ENCODE measurements at places on chromosomes 11 and 22. TPM values are rescaled to one million over a fixed set of nuclear protein-coding genes. Genes with fewer than 3 reads are reported as not detected.

The TEX12 gene
- not detected for total RNA-seq

The PRR5 gene
- 20.9 TPM for total RNA-seq

The OR51B5 gene
- total RNA-seq, result not detected

The XKR3 gene
- not detected for total RNA-seq

The BTG4 gene
- 0.18 TPM for total RNA-seq

The MMP26 gene
- not detected for total RNA-seq

The OR10V1 gene
- not detected for total RNA-seq

The EMID1 gene
- 0.16 TPM for total RNA-seq

The MYO7A gene
- 1.2 TPM for total RNA-seq

The PICK1 gene
- total RNA-seq, result 11.8 TPM

The MRPL23 gene
- total RNA-seq, result 133 TPM

The RAB39A gene
- 0.66 TPM for total RNA-seq

The GGTLC2 gene
- not detected for total RNA-seq

The KCNC1 gene
- 0.05 TPM for total RNA-seq

The DAGLA gene
- 6.2 TPM for total RNA-seq

The USH1C gene
- 1.1 TPM for total RNA-seq

The TREH gene
- not detected for total RNA-seq

The B4GALNT4 gene
- 11.1 TPM for total RNA-seq

The RASD2 gene
- 1.2 TPM for total RNA-seq

The OR5P2 gene
- total RNA-seq, result not detected

The SLC22A9 gene
- not detected for total RNA-seq

The TRIM34 gene
- total RNA-seq, result 3.7 TPM

The JAM3 gene
- total RNA-seq, result 4.0 TPM

The SPTBN2 gene
- total RNA-seq, result 11.7 TPM

The VPREB1 gene
- total RNA-seq, result not detected

The OLFML1 gene
- total RNA-seq, result not detected

The ALDH3B2 gene
- total RNA-seq, result not detected

The SHANK3 gene
- total RNA-seq, result 3.0 TPM

The SLC7A4 gene
- not detected for total RNA-seq

The NXPE4 gene
- not detected for total RNA-seq

The JHY gene
- total RNA-seq, result 3.3 TPM

The KCNK4 gene
- not detected for total RNA-seq

The DKK3 gene
- total RNA-seq, result 11.1 TPM

The ZNF70 gene
- 0.91 TPM for total RNA-seq

The PDGFB gene
- 4.2 TPM for total RNA-seq

The MPPED2 gene
- total RNA-seq, result not detected

The SMIM35 gene
- total RNA-seq, result not detected

The SPDYC gene
- not detected for total RNA-seq

The ACR gene
- total RNA-seq, result not detected

The TSSK2 gene
- total RNA-seq, result not detected

The VSIG2 gene
- not detected for total RNA-seq

The MMP1 gene
- total RNA-seq, result 0.84 TPM

The TSGA10IP gene
- not detected for total RNA-seq

The GGT5 gene
- total RNA-seq, result 1.8 TPM

The KRTAP5-7 gene
- not detected for total RNA-seq

The ANKK1 gene
- total RNA-seq, result not detected

The UBQLN3 gene
- total RNA-seq, result not detected

The SCGB2A2 gene
- not detected for total RNA-seq

The PRG2 gene
- not detected for total RNA-seq

The PKP3 gene
- total RNA-seq, result 39.9 TPM
